ENCODE measurements at places on chromosomes 6 and 20.

GRCh38 chr20:32158351-32158750 lies 48.8 kb downstream of the TM9SF4 start:
- no peak for DNase-seq

DNA sequence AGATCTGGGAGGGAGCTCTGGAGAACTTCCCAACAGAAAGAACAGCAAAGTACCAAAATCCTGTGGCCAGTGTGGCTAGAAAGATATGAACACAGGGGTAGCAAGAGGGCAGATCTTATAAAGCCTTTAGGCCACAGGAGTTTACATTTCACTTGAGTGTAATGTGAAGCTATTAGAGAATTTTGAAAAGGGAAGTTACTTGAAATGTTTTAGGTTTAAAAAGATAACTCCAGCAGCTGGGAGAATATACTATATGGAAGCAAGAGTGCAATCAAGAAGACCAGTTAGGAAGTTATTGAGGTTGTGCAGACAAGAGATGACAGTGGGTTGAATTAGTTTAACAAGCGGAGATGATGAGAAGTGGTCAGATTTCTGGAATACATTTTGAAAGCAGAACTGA lies 7.9 kb downstream of the SUPT3H start:
- DNase-seq: no peak

DNA sequence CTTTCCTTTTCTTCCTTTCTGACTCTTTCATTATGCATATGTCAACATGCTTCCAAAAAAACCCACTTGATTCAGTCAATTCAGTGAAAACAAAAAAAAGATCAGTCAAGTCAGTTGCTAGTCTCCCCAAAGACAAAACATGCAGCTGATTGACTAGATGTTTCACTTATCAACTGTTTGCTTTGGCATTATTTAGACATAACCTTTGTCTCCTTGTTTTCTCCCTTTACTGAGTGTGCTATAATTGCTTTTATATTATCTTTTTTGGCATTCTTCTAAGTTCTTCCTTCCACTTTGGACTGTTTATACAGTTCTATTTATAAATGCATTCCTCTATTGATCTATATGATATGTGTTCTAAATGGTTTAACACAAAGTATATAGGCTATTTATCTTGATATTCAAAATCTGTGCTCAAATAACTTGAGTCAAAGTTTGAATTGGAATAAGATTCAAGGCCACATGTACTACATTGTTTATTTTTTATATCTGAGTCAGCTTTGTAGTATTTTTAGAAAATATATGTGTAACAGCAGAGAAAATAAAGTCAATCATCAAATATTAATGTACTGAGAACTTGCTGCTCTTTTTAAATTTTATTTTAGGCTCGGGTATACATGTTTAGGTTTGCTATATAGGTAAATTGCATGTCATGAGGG lies 260.5 kb downstream of the CENPW start:
- no peak for DNase-seq

DNA sequence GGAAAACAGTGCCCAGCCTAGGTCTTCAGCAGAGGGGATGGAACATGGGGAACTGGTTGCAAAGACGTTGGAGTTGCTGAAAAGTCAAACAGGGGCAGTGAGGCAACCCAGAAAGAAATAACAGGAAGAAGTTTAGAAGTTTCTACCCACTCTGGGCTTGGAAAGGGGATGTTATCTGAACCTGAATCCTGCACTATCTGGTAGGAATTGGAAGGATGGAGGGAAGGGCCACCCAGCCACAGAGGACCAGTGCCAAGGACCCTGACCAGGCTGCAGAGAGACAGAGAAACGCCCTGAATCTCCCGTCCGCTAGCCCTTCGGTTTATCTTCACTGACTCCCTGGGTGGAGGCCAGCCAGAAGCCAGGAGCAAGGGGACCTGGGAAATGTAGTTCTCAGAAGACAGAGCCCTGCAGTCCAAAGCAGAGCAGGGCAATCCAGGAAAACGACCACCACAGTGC lies 217.3 kb upstream of the RREB1 start:
- DNase-seq: peak; percentile 43

DNA sequence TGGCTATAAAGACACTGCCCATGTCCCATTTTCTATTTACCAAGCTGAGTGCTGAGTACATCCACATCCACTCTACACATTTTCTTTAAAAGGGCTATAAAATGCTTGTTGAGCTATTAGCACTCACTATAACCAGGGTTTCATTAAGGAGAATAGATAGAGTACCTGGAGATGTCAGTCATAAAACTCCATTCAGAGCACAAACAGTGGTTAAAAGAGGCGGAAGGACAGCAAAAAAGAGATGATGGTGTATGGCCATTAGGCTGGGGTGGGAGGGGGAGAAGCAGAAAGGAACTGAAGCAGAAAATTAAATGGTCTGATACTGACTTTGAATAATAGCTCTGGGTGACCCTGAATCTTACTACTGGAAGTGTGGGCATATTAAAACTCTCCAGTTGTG lies 609.9 kb upstream of the MAP3K7 start:
- no peak for DNase-seq

GRCh38 chr20:48584391-48585060 lies 243.3 kb downstream of the PREX1 start:
- no peak for DNase-seq

DNA sequence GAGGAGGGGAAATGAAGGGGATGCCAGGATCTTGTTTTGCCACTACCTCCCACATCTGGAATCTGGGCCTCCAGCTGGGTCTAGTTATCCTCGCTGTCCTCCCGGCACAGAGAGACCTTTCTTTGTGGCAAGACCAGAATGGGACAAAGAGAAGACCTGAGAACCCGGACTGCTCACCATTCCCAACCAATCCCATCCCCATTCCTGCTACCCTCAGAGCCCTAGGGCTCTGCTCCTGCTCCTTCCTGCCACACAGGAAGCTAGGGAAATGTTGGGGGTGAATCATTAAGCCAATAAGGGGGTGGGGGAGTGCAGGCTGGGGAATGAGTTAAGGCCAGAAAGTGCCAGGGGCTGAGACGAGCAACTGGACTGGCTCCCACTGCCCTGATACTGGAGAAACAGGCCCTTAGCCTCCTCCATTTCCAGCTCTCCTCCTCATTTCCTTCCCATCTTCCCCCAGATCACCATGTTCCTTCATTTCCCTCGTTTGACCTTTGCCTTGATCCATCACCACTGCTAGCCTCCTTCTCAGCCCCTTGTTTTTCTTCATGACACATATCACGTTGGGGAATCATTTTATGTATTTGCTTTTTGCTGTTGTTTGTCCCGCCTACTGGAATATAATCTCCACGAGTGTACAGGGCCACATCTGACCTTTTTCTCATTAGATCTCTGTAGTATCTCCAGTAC lies 4.6 kb upstream of the IER3 start:
- DNase-seq: no peak

GRCh38 chr6:113147544-113147943 lies 709.6 kb upstream of the MARCKS start:
- no peak for DNase-seq

DNA sequence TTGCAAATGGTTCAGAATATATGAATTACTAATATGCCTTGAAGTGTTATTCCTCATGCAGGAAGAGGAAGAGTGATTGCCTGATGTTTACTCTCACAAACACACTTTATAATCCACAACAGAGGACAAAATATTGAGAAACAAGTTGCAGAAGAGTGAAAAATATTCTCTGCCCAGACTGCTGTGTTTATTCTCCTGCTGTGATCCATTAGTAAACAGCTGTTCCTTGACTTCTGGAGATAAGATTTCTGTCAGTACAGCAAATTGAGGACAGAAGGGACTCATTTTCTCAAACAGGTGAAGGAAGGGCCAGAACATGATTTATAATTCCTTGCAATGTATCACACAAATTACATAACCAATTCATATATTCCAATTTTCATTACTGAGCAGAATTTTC lies 148.0 kb downstream of the EPM2A start:
- DNase-seq: no peak

- no peak for DNase-seq
Observed at GRCh38 chr6:15505463-15505918, 157.3 kb downstream of the DTNBP1 start.

DNA sequence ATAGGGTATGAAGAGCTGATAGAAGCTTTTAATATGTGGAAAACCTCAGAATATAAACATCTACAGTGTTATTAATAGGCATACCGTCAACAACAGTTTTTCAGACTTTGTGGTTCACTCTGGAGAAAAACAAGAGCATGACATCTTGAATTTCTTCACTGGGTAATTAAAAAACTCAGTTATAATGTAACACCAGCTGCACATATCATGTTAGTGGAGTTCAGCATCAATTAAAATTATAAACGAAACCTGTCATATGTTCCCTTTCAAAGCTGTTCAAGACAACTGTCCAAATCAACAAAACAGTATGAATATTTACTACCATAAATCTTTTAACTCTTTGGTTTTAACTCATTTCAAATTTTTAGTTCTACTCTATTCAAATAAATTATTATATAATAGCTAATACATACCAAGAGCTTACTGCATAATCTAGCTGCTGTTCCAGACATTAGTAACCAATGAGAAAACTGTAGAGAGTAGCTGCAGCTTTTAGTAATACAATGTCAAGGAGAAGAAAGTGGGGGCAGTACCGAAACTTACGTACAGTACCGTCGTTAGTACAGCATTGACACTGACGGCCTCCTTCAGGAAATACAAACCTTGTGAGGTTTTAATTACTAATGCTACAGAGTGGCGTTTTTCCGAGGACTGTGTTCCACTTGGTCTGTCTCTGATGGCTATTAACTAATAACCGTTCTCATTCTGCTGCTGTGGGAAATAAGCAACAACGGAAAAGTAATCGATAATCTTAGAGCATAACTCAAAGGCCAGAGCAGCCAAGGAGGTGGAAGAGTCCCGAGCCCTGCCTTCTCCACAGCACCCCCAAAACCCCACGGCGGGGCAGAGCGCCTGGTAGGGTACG lies 532 bp upstream of the PM20D2 start:
- peak; percentile 83 for DNase-seq

- DNase-seq: no peak
Observed at GRCh38 chr6:156791320-156791850, 14.2 kb downstream of the ARID1B start.

DNA sequence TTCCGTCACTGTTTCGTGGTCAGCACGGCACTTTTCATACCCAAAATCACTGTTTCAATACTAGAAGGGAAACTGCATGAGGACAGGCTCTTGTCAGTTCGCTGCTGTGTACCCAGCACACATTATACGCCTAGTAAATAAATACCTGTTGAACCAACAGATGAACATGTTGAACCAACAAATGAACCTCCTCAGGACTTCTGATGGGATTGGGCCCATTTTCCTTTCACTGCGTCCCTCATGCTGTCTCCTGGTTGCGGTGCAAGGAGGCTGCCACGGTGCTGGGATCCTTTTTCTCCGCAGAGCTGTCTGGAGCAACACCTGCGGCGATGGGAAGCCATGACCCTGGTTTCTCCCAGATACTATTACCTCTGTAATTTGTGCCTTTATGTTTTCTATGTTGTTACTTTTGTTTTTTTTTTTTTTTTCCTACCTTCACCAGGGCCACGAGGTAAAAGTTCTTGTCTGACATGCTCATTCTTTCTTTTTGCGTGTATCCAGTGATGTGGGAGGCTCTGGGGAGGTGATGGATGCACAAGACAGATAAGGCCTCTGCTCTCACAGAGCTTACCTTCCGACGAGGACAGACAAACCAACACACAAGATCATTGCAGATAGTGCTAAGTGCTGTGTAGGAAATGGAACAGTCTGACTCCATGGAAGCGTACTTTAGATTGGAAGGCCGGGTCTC lies 1.1 kb downstream of the VAPB start:
- DNase-seq: no peak

DNA sequence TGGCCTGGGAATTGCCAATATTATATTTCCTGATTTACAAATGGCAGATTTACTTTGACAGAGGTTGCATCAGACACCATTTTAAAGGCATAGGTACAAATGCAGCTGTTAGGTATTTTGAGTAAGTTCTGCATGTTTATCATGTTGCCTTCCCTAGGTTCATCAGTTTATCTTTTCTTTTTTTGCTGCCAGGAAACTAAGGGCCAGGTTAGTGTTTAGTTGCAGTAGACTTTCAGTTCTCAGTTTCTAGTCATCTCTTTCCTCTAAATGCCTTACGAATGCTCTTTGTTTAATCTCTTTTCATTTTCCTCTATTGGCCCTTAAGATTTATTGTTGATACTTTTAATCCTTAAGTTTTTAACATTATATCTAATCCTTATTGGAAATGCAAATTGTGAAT lies 129.9 kb downstream of the SMAP1 start:
- no peak for DNase-seq

- DNase-seq: no peak
Observed at GRCh38 chr6:16346831-16347230, 108.4 kb downstream of the GMPR start.

- DNase-seq: no peak
Observed at GRCh38 chr20:62820208-62820961, 3.5 kb downstream of the COL9A3 start.

DNA sequence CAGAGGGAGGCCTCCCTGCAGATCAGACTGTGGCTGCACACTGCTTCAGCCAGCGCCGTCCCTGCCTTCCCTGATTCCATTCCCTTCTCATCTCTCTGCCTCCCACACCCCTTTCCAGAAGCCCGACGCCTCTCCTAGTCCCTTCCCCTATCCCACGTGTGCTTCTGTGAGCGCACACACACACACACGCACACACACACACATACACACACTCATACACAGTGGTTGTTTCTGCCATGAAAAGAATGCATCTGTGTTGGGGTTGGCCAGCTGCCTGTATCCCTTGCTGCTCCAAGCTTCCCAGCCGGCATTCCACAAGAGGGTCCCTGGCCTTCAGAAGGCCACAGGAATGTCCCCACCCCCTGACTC lies 51.7 kb downstream of the MOCS1 start:
- DNase-seq: no peak

DNA sequence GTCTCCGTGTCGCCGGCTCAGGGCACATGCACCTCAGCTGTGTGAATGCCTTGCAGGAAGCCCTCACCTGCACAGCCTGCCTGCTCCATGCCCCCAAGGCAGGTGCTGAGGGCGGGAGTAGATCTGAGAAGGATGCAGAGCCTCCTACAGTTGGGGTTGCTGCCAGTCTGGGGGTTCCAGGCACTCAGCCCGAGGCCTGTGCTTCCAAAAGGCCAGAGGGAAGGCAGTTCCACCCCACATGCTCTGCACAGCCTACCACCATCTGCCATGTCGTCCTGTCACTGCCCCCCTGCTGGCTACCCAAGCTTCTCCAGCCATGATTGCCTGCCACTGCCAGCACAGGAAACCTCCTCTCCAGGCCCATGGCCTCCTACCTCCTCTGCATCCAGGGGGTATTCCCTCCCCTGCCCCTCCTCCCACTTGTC lies 19.3 kb downstream of the ACSS1 start:
- no peak for DNase-seq

GRCh38 chr6:138882369-138883017 lies 86.6 kb downstream of the ECT2L start:
- DNase-seq: no peak

DNA sequence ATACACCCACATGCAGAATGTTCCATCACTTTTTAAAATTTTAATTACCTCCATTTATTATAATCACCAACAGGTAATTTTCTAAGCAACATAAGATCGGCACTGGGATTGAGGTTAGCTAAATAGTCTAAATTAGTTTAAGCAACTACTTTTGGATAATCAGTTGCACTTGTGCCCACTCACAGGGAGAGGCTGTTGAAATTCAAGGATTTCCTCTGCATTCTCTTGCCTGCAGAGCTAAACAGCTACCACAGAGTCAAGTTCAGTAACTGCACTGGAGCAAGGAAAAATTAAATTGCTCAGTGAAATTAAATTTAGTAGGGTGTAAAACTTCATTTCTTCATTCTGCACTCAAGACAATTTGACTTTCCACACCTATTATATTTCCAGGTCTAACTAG lies 120.7 kb upstream of the CCDC28A start:
- DNase-seq: no peak

GRCh38 chr20:36491901-36492617 lies 49.3 kb upstream of the MYL9 start:
- peak; percentile 81 for DNase-seq

- no peak for DNase-seq
Observed at GRCh38 chr6:56659721-56660380, 17.2 kb upstream of the DST start.
